Mesenteric fat pad (tissue), 1 donor: ENCODE measurements at places on chromosomes 13 and 19.

- no peak for DNase-seq
Measured at GRCh38 chr13:39407786-39408185, 195.2 kb downstream of the LHFPL6 start.

GRCh38 chr19:42207767-42208271 lies 9.7 kb downstream of the DEDD2 start:
- no peak for DNase-seq

GRCh38 chr19:19948800-19949199 lies 48.1 kb downstream of the ZNF93 start:
- no peak for DNase-seq

DNA sequence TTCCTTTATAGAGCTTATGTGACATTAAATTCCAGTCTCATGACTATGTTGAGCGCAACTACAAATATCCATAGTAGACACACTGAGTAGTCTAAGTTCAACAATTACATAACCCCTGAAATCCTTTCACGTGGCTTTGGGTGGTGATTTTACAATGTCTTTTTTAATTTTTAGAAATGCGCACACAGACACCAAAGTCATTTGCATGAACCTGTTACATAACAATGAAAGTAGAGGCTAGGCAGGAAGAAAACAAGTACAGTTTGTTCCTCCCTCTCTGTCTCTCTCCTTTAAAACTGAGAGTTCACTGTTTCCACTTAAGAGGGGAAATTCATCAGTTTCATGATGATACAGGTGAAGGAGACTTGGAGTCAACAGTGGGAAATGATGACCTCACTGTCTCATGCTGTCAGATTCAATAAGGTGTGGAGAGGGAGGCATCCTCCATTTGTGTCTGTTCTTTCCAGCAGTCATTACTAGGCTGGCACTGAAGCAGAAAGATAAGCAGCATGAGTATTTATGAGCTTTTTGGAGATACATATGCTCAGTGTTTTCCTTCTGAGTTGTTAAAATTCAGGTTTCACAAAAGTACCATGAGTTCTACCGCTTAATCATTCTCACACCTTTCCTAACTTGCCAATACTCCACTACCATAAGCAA lies 201.8 kb downstream of the LHFPL6 start:
- no peak for DNase-seq

DNA sequence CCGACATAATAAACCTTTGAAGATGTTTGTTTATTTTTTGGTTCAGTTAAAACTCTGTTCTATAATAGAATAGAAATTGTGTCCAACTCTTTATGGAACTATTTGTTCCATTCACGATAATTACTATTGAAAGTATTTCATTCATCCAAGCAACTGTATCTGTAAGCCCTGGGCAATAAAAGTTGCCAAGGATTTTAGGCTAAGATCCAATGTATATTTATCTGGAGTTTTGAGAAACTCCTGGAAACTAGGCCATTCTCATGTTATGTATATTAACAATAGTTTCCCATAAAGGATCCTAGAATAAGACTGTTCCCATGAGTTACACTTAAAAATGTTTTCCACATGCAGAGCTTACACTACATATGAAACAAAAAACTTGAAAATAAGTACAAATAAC lies 261.6 kb downstream of the SLITRK6 start:
- DNase-seq: no peak

- no peak for DNase-seq
Measured at GRCh38 chr19:15323496-15324235, 8.7 kb downstream of the BRD4 start.

DNA sequence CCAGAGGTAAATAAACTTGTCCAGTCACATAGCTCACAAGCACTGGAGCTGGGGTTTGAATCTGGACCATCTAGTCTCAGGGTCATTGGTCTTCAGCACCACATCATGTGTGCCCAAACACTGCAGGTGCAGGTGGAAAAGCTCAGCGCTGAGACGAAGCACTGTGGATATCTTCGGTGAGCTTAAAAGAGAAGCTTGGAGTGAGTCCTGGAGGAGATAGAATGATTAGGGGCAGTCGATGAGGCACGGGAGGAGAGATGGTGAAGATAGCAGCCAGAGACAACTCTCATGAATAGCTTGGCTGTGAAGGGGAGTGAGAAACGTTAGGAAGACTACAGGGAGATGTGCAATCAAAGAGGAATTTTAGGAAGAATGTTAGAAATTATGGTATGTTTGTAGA lies 389.3 kb downstream of the FGF9 start:
- no peak for DNase-seq
